GM12878 (cell line): ENCODE measurements at places on chromosomes 2 and 18.

DNA sequence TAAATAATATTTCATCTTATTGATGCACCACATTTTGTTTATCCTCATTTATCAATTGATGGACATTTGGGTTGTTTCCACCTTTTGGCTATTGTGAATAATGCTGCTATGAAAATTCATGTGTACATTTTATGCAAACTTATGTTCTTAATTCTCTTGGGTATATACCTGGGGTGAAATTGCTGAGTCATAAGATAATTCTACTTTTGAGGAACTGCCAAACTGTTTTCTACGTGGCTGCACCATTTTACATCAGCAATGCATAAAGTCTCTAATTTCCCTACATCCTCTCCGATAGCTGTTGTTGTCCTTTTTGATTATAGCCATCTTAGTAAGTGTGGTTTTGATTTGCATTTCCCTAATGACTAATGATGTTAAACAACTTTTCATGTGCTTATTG, 116.5 kb upstream of the DLX2 start:
- DNase-seq: no peak

DNA sequence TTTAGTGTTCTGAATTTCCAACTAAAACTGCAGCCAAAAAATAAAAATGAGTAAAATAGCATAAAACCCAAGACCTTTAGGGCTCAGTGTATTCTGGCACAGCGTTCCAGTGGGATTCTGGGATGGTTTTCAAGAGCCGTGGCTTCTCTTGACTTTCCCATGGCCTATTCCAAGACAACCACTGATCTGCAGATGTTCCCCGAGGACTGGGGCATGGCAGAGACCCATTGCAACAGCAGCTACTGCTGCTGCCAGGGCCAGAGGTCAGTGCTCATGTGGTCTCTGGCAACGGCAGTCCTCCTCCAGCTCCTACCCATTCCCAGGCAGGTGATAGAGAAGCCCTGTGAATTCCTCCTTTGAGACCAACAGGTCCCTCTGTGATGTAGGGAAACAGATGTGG, 26.8 kb downstream of the TNP1 start:
- no peak for DNase-seq

- DNase-seq: no peak
These were observed 1229.0 kb upstream of the ZEB2 start for GRCh38 chr2:145748927-145749326.

DNA sequence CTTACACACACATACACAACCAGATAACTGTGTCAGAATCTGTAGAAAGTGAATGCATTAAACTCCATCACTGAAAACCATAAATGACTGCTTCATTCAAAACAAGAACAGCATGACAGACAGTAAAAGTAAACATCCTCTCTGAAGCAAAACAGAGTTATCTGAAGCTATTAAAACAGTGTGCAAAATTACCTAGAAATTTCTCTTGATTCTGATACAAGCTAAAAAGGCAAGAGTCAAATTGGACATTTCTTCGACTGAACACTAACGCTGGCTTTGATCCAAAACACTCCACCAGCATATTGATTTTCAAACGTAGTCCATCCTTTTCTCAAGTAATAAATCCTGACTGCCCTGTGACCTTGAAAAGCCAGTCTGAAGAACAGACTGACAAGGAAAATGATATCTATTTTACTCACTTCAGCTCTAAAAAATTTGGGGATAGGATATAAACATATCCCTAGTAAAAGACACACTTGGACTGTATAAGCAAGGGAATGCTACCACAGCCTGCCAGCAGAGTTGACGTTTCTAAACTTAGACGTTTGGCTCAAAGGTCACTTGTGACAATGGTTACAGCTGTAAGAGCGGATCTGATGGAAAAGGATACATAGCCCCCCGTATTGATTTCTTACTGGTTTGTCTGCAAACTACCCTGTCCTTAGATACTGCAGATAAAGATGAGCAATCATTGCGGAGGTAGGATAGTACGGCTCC, 128.9 kb upstream of the ITGB6 start:
- no peak for DNase-seq

GRCh38 chr2:188079196-188079595, 212.5 kb upstream of the GULP1 start:
- no peak for DNase-seq

DNA sequence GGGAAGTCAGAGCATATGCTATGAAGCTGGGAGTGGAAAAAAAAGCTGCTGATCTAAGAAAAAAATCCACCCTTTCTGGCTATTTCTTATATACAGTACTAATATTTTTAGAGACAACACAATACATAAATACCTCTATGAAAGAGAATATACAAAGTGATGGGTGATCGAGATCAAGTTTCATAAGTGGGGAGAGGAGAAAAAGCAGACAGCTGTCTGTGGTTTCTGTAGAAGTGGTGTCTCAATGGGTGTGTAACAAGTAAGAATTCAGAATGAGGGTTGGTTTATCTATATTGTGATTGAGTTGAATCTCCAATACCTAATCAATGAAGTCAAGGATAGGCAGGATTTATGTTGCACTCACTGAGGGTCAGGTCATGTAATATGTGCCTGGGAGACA, 191.0 kb downstream of the HNMT start:
- DNase-seq: no peak

DNA sequence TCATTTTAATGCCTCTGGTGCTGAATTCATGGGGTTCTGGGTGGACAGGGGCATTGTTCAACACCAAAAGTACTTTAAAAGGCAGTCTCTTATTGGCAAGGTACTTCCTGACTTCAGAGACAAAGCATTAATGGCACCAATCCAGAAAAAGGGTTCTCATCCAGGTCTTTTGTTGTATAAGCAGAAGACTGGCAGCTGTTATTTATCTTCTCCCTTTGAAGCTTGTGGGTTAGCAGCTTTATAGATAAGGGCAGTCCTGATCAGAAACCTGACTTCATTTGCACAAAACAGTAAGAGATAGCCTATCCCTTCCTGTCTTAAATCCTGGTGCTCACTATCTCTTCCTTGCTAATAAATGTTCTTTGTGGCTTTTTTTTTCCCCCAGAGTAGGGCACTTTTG, 68.8 kb downstream of the VPS54 start:
- no peak for DNase-seq

DNA sequence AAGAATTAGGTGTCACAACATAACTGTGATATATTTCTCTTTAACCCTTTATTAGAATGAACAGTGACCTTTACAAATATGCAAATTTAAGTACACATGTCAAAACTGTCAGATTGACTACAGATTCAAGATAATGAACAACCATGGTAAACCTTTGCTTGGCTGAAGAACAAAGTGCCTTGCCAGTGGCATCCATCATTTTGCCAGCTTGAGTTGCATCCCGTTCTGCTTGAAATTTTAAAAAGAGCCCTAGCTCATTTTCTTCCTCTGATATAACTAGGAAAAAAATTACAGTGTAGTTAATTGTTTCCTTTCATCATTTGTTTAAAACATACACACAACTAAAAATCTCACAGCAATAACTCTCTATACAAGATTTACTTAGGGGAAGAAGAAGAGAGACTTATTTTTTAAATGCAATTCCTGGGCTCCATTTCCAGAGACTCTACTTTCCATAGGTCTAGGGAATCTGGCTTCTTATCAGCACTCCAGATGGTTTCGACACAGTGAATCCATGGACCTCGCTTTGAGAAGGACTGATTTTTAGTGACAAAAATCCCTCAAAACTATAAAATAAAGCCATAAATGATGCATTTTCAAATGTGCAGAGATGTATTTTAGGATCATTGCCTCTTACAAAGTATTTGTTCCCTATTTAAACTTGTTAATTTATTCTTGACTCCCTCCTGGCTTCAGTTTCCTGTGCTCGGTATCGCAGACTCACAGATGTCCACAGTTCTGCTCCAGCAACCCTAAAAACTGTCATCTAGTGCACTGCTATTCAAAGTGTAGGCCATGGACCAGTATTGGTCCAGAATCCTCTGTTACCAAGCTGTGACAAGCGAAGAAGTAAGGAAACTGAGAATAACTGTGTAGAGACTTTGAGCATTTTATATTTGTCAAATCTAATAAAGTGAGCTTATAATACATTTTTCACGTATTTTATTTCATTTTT, 50.1 kb downstream of the ICA1L start:
- no peak for DNase-seq

GRCh38 chr18:63004466-63005089, 289.2 kb downstream of the PHLPP1 start:
- no peak for DNase-seq

DNA sequence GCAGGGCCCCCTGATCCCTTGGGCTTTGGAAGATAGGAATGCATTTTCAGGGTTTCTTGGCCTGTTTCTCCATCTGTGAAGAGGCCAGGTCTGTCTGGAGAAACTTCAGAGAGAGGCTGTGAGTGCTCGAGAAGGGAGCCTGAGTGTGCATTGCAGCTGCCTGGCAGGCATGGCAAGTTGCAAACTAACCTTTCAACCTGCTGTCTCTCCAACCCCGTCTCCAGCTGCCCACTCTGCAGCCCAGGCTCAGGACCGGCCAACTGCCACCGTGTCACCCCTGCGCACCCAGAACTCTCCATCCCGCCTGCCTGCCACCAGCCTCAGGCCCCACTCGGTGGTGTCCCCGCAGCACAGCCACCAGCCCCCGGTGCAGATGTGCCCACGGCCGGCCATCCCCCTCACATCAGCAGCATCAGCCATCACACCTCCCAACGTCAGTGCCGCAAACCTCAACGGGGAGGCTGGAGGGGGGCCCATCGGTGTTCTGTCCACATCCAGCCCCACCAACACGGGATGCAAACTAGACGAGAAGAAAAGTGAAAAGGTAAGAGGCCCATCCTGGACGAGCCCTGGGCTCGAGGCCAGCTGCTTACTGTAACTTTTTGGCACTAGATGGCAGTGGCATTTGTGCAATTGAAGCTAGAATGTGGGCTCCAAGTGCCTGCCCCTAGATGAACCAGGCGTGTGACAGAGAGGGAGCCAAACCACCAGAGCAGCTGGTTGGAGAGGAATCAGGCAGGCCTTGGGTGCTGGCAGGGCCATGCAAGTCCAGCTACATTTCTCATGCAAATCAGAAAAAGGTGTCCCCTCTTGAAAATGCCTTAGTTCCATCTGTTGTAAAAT, 164.6 kb downstream of the SEPTIN10 start:
- DNase-seq: no peak

DNA sequence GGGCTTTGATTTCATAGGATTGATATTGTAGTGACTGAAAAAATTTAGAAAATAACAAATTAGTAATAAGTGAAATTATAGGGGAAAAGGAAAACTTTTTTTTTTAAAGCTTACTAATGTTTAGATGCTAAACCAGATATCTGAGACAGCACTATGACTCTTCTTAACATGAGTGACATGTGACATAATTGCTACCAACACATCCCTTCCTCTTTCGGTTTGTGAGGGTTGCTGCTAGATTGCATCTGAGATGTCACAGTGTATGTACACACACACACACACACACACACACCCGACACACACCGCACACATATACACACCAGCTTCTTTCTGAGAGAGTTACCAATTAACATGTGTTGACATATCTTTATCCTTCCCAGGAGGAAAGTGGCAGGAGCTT, 18.0 kb downstream of the RAPGEF4 start:
- no peak for DNase-seq

GRCh38 chr2:160252278-160252887, 52.3 kb upstream of the ITGB6 start:
- no peak for DNase-seq

- no peak for DNase-seq
These were observed 19.7 kb downstream of the CFAP65 start for GRCh38 chr2:219021591-219021990.

DNA sequence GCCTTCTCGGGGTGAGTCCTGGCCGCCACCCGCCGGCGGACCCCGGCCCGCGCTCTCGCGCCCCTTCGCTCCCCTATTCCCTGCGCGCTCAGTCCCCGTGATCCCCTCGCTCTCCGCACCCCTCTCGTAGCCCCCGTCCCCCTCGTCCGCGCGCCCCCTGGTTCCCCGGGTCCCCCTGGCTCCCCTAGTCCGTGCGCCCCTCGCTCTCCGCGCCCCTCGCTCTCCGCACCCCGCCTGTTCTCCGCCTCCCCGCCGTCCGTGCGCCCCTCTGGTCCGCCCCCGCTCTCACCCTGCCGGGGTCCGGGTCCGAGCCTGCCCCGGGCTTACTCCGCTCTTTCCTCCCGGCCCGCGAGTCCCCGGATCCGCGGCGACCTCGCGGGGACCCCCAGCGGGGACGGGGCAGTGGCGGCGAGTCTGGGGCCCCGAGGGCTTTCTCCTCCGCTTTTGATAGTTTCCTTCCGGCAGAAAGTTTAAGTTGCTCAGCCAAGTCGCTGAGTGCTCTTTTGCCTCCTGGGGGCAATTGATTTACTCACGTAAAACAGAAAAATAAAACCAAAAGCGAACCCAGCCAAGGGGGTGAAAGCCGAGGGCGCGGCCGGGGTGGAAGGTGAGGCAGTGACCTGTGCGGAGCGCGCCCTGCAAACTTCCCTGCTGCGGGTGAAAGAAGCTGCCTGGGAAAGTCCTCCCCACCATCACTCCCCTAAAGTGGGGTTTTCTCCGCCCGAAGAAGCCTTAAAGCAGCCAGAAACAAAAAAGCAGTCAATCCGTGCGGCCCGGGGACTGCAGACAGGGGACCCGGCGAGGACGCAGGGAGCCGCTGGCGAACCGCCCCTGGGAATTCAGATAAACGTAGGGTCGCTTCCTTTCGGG, 568 bp downstream of the RAB31 start:
- no peak for DNase-seq

- DNase-seq: no peak
These were observed 390.2 kb downstream of the DSC3 start for GRCh38 chr18:30652387-30652786.

- no peak for DNase-seq
These were observed 2.4 kb upstream of the EVX2 start for GRCh38 chr2:176085861-176086771.

GRCh38 chr2:109382951-109383350, 230.8 kb downstream of the SEPTIN10 start:
- DNase-seq: no peak

DNA sequence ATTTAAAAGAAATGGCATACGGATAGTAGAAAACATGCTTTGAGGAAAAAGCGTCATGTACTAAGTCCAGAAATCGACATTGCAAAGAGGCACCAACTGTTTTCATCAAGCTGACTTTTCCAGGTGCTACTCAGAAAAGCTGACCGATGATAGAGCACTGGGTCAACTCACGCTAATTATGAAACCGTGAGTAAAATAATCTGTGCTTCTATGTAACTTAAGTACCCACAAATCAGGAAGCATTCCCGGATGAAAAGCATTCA, 353 bp upstream of the NUP35 start:
- no peak for DNase-seq

DNA sequence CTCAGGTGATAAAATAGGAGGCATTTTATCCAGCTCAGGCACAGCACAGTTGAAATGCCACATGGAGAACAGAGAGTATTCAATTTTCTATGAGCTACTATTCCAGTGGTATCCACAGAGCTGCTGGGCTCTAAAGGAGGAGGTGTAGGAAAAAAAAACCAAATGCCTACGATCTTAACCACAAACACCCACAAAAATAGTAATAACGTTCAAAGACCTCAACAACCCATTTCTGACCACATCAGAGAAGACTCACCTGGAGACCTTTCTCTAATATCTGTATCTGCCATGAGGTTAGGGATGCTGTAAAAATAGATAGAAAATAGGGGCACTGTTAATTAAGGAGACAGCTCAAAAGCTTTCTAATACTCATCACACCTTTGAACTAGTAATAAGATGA, 294.6 kb upstream of the PARD3B start:
- DNase-seq: no peak

- no peak for DNase-seq
These were observed 36.3 kb downstream of the NCKAP1 start for GRCh38 chr2:183001948-183002347.
